ENCODE measurements at places on chromosomes 6 and 20. TPM values are rescaled to one million over a fixed set of nuclear protein-coding genes. Genes with fewer than 3 reads are reported as not detected.
A peak's percentile ranks its signal among the peaks of the same experiment; 100 is the strongest.

GRCh38 chr6:157763904-157764177 lies 59.2 kb upstream of the SNX9 start:
- peak overlapping the region; percentile 82 for H3K27ac ChIP-seq
- H3K4me1 ChIP-seq, result peaks cover 70% of the 10 kb centered on the region
- H3K27me3 ChIP-seq, result peaks cover 19% of the 10 kb centered on the region
- DNase-seq, result no peak
- H3K4me3 ChIP-seq, result peak overlapping the region; percentile 49

The LKAAEAR1 gene
- not detected for total RNA-seq

The CFAP206 gene
- not detected for total RNA-seq

GRCh38 chr6:156391977-156392376 lies 385.2 kb upstream of the ARID1B start:
- H3K27ac ChIP-seq, result no peak overlapping the region
- peaks cover 29% of the 10 kb centered on the region for H3K27me3 ChIP-seq
- peaks cover 26% of the 10 kb centered on the region for H3K4me1 ChIP-seq
- no peaks in the 10 kb centered on the region for H3K36me3 ChIP-seq

The EMILIN3 gene
- not detected for total RNA-seq

DNA sequence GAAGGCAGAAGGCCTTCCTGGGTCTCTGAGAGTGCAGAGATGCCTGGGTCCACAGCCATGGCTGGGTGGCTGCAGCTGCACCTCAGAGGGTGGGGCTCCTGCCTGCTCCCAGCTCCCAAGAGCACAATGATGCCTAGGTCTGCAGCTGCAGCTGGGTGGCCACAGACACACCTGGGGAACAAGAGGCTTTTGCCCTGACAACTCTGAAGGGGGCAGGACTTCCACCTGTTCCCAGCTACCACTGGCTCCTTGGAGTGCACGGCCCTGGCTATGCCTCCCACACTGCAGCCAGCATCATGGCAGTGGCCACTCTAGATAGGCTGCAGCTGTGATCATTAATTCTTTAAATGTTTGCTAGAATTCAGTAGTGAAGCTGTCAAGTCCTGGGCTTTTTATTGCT lies 511.3 kb downstream of the ADGRB3 start:
- H3K4me3 ChIP-seq, result no peak overlapping the region
- no peaks in the 10 kb centered on the region for H3K4me1 ChIP-seq
- no peaks in the 10 kb centered on the region for H3K27me3 ChIP-seq
- no peak for DNase-seq
- H3K27ac ChIP-seq, result no peak overlapping the region

GRCh38 chr6:158771399-158772152 lies 47.6 kb downstream of the EZR start:
- peaks cover 96% of the 10 kb centered on the region for H3K36me3 ChIP-seq
- H3K4me3 ChIP-seq, result no peak overlapping the region
- DNase-seq, result no peak
- peak overlapping the region; percentile 62 for H3K27ac ChIP-seq
- H3K4me1 ChIP-seq, result peaks cover 46% of the 10 kb centered on the region
- H3K27me3 ChIP-seq, result no peaks in the 10 kb centered on the region

The LTB gene
- total RNA-seq, result 1,185 TPM

- no peak overlapping the region for H3K27ac ChIP-seq
- peaks cover 27% of the 10 kb centered on the region for H3K27me3 ChIP-seq
- DNase-seq, result no peak
- peaks cover 4% of the 10 kb centered on the region for H3K4me1 ChIP-seq
- no peaks in the 10 kb centered on the region for H3K36me3 ChIP-seq
These were observed 9.2 kb downstream of the PPP1R3G start for GRCh38 chr6:5094327-5094726.
